ENCODE measurements at places on chromosomes 12 and 14.

GRCh38 chr12:66976526-66976925 is 292.6 kb upstream of the CAND1 start:
- DNase-seq = no peak

- no peak for DNase-seq
These were observed 16.5 kb downstream of the SCNN1A start for GRCh38 chr12:6358881-6359280.

GRCh38 chr14:80055667-80056496 is 155.4 kb downstream of the DIO2 start:
- peak; percentile 42 for DNase-seq

DNA sequence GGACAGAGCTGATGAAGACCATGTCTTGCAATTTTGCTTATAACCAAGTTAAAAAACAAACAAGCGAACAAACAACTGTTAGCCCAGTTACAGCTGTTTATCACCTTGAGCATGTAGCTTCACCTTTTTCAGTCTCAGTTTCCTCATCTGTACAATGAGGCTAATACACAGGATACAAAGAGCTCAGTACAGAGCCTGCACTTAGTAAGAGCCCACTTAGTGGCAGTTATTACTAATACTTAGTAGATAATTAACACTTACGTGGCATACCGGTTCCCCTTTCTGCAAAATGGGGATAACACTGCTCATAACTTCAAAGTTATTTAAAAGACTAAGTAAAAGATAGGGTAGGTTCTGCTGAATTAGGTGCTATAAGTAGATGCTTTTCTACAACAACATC is 228.0 kb downstream of the MON2 start:
- DNase-seq = no peak

- DNase-seq = peak; percentile 79
These were observed 11.7 kb downstream of the TULP3 start for GRCh38 chr12:2902272-2902880.

- DNase-seq = no peak
These were observed 14.6 kb downstream of the GNS start for GRCh38 chr12:64744422-64745258.

- DNase-seq = no peak
These were observed 673.0 kb upstream of the FLRT2 start for GRCh38 chr14:84856751-84857534.

GRCh38 chr14:35403114-35403602 is 1.4 kb downstream of the NFKBIA start:
- DNase-seq = no peak

- no peak for DNase-seq
These were observed 150.3 kb downstream of the DAD1 start for GRCh38 chr14:22438742-22439141.

GRCh38 chr14:106505366-106505765 is 979.0 kb downstream of the TMEM121 start:
- no peak for DNase-seq

DNA sequence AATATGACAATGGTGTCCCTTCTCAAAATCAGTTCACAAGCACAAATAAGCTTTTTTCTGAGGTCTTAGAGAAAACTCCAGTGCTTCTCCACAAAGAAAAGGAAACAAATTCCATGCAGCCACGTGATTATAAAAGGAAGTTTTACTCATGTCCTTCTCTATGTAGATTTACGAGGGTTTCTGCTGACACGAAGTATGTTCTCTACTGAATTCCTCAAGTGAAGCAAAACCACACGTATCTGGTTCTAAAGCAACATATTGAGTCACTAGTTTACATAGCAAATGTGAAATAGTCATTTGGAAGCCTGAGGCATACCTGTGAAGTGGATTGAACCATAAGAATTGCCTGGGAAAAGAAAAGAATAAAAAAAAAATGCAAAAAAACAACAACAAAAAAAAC is 31.9 kb downstream of the BMP4 start:
- no peak for DNase-seq

GRCh38 chr12:88571543-88571942 is 8.7 kb downstream of the KITLG start:
- DNase-seq = no peak

DNA sequence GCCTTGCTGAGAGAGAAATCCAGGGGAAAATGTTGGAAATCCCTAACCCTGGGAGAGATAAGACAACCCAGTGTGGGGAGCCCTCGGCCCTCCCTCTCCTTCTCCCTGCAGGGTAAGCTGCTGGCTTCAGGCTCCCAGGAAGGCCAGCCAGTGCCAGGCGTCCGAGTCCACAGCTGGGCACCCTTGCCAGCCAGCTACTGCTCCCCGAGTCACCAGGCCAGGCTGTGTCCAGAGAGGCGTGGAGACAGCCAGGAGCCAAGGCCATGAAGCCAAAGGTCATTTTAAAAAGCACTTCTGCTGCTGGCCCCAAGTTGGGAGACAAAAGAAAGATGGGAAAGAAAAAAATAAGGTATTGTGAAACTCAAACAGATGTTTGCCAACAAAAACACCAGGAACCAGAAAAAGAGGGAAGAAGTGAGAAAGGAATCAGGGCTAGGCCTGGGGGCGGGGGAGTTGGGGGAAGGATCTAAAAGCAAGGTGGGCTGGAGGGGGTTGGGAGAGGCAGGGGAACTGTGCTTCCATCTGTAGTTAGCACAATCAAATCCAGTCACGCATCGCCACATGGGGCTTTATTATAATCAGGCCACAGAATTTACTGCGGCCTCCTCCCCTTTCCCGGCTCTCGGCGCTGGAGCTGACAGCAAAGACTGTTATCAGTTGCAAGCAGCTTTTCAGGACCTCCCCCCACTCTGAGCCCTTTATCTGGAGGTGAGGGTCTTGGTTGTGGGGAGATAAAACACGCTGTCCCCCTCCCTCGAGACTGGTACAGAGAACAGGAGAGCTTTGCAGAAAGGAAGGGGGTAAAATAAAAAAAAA is 33.5 kb downstream of the RBM19 start:
- DNase-seq = no peak

- DNase-seq = no peak
These were observed 50.3 kb upstream of the SLC2A13 start for GRCh38 chr12:40156021-40156764.

- DNase-seq = no peak
These were observed 17.4 kb upstream of the SERPINA6 start for GRCh38 chr14:94340533-94340932.

GRCh38 chr12:110554184-110554583 is 28.9 kb downstream of the PPTC7 start:
- DNase-seq = no peak

- no peak for DNase-seq
These were observed 735 bp upstream of the MAPKAPK5 start for GRCh38 chr12:111841236-111841749.

DNA sequence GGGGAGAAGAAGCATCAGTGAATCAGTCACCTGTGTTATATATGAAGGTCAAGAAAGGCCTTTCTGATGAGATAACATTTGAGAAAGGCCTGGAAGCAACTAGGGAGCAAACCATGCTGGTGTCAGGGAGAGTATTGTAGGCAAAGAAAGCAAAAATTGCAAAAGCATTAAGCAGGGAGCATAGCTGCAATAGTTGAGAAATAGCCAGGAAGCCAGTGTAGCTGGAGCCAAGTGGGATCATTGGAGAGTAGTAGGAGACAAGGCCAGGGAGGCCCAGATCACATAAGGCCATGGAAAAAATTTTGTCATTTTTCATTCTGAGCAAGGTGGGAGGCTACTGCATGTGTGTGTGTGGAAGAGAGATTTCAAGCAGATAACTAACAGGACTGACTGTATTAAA is 18.8 kb upstream of the MAGOHB start:
- no peak for DNase-seq

DNA sequence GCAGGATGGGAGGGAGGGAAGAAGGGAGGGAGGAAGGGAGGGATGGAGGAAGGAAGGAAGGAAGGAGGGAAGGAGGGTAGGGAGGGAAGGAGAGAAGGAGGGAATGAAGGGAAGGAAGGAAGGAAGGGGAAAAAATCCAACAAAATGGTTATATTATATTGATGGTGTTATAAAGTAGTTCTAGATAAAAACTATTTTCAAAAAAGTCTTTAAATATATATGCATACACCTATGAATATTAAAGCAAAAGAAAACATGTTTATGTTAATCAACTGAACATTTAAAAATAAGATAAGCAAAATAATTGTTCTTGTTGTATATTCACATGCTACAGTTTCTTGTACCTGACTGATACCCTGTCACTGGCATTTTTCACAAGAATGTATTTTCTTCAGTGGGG is 1.9 kb downstream of the BDKRB1 start:
- no peak for DNase-seq

DNA sequence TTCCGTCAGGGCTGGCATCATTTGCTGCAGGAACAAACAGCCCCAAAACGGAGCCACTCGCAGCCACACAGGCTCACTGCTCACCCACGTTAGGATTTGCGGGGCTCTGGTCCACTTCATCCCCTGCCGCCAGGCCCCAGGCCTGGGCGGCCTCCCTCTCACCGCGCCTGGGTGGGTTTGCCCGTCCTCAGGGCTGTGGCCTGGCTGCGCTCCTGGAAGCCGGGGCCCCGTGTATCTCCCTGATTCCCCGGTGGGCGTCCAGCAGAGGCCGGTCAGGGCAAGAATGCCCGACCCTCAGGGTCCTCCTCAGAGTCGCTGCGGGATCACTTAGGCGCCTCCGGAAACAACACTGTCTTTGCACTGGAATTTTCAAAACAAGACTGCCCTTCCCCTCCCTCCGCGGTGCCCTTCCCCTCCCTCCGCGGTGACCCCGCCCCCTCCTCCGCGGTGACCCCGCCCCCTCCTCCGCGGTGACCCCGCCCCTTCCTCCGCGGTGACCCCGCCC is 15.7 kb upstream of the FBRSL1 start:
- DNase-seq = no peak

- DNase-seq = peak; percentile 15
These were observed 266.5 kb downstream of the PAWR start for GRCh38 chr12:79424109-79424721.

- DNase-seq = no peak
These were observed at the start of gene OR4K15 for GRCh38 chr14:19975291-19975690. Gene OR4K15 (plus strand): TSS chr14:19975591. CDS start chr14:19975591, 0 bp downstream.

GRCh38 chr12:14578646-14579045 is 11.0 kb upstream of the PLBD1 start:
- DNase-seq = no peak

- no peak for DNase-seq
These were observed 82.4 kb upstream of the RESF1 start for GRCh38 chr12:31876568-31877424.

DNA sequence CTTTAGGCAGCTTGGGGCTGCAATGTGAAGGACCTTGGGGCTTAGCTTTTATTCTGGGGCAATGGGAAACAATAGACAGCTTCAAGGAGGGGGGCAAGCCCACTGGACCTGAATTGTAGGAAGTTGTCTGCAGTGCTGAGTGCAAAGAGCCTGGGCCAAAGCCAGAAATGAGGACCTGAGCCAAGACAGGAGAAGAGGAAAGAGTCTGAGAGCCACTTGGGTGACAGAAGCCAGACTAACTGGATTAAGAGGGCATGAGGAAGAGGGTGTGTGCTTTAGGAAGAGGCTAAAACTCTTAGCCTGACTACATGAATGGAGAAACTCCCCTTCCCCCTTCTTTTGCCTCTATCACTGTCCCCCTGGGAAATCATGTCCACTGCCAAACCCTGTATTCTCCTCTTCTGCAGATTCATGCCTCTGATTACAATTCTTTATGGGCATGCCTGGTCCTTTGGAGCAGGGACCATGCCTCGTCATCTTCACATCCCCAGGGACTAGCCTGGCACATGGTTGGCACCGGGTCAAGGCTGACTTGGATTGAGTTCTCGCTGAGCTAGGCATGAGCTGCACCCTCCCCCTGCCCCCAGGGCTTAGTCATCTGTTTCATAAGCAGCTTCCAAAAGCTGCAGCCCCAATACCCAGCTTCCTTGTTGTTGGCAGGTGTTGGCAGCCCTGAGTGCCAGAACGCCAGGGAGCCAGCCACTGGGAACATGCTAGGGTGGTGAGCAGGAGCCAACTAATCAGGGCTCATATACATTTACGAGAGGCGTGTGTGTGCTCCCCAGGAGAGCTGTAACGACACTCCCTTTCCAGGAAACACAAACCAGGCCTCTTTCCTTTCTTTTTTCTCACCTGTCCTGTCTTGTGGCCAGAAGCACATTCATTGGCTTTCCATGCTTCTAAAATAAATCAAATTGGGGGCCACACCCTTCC is 27.7 kb upstream of the JDP2 start:
- DNase-seq = peak; percentile 98

- DNase-seq = no peak
These were observed 78.6 kb upstream of the TBX3 start for GRCh38 chr12:114762490-114763110.

- DNase-seq = no peak
These were observed 670.3 kb upstream of the TBX3 start for GRCh38 chr12:115354007-115354890.

DNA sequence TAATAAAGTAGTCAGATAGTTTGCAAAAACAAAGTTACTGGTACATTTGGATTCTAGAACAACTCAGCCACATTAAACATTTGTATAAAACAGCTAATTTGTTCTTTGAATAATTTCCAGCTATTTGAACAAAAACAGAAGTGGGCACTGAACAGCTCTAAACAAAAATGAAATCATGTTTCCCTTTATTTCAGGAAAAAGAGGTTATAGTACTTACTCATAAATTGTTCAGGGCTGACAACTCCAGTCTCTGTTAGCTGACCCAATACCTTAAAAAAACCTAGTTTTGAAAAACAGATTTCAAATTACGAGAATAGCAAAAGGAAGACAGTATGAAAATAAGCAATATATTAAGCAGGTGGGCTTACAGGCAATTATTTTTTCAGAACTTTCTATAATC is 8.2 kb downstream of the GNPNAT1 start:
- no peak for DNase-seq

DNA sequence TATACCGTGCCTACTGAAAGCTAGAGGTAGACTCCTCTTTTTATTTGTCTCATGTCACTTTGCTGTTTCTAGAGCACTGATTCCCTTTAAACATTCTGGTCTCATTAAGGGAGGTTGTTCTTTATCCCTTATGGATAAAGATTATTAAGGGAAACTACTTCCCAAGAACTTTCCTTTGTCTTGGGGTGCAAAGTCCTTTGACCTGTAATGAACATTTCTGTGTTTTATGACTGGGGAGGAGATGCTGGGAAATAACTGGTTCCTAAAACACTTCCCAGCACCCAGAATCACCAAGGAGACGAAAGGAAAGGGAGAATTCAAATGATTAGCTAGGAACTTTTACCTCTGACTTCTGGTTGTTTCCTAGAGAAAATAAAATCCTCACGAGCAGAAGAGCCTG is 63.2 kb upstream of the ACTN1 start:
- DNase-seq = no peak

DNA sequence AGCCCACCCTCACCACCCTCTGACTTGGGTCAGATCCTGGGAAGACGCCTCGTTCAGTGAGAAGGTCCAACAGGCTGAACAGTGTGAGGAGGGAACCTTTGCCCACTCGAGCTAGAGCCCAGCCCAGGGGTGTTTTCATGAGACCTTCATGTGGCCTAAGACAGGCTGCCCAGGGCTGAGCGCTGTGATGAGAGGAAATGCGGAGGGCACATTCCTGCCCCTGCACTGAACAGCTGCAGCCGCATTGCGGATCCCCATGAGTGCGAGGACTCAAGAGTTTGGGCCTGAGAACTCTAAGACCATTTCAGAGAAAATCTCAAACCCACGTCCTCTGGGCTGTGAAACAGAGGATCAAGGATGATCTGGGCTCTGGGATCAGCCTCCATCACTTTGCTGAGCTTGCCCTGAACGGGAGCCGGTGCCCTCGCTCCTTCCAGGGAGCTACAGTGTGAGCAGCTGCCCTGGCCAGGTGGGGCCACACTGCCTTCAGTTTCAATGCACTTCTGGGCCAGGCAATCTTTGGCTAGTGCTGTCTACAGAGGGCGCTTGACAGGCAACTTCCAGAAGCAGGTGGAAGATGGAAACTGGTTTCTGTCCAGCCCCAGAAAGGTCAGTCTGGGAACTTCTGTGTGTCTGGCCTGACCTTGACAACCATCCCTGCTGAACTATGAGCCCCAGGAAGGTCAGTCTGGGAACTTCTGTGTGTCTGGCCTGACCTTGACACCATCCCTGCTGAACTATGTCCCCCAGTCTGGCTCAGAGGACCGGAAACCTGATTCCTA is 43.5 kb upstream of the P2RX7 start:
- no peak for DNase-seq
